Thoracic aorta (tissue), 2 donors: ENCODE measurements at places on chromosomes 7 and 10.

- no peak for DNase-seq
Observed at GRCh38 chr7:110470420-110470819, 620.5 kb upstream of the LRRN3 start.

DNA sequence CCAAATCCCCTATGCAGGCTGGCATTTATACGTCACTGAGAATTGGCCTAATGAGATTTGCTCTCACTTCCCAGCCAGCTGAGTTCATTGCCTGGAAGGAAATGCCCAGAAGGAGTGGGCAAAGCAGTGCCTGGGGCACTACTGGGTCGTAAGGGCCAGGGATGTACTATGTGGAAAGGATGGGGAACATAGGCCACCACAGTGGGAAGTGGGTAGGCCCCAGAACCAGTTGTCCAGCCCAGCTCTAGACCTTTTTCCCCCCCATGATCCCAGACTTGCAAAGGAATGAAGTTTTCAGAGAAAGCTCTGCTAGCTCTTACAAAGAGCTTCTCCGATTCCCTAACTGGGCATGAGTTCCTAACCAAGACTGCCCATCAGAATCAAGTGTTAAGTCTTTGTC, 13.9 kb downstream of the TRPV5 start:
- DNase-seq = no peak

- no peak for DNase-seq
Observed at GRCh38 chr10:10951675-10952074, 66.0 kb upstream of the CELF2 start.

DNA sequence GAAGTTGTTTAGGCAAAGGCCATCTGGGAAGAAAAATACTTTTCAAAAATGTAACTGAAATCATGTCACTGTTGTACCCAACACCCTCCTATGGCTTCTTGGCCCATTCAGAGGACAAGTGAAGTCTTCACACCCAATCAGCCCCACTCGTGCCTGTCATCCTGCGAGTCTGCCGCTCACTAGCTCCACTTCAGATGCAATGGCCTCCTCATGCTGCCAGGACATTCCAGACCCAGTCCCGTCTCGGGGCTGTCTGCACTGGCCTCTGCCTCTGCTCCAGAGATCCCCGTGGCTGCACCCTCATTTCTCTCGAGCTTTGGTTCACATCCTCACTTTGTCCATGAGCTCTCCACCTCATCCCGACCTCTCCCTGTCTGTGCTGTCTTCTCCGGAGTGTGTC, 227.1 kb downstream of the KCNMA1 start:
- no peak for DNase-seq

GRCh38 chr7:50587737-50588136, 22.5 kb upstream of the DDC start:
- no peak for DNase-seq

- no peak for DNase-seq
Observed at GRCh38 chr10:60728056-60728455, 50.2 kb upstream of the CDK1 start.

GRCh38 chr7:65827366-65827765, 45.5 kb upstream of the VKORC1L1 start:
- DNase-seq = no peak

GRCh38 chr10:127548022-127548421, 1.1 kb upstream of the NPS start:
- DNase-seq = no peak

GRCh38 chr7:133961724-133962123, 165.4 kb upstream of the LRGUK start:
- DNase-seq = no peak

DNA sequence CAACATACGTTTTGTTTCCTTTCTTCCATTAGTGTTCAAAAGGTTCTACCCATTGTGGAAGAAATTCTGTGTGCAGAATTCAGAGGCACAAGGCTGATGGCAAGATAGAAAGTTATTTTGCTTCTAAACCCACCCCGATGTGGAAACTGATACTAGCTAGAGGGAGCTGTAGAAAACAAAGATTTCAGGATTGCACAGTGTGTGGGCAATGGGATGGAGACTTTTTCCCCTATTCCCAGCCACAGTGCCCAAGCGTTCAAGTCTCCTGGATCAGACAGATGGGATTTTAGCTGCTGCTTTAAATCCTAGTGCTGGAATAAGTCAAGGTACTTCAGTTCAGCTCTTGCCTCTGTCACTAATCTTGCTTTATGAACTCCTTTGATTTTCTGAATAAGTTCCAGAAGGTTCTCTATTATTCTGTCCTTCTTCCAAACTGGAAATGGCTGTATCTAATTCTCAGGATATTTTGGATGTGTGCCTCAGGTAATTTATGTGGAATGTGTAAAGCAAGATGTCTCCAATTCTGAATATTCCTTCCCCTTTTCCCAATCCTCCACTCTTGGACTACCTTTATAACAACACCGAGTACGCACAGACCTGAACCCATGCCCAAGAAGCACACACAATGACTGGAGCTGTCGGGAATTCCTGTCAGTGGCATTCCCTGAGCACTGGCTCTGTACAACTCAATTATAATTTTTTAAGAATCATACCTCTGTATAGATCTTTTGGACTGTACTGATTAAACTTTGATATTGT, 473.0 kb downstream of the PLXDC2 start:
- DNase-seq = no peak

GRCh38 chr7:148799893-148800555, 84.1 kb downstream of the EZH2 start:
- DNase-seq = no peak

GRCh38 chr10:64219271-64220025, 698.2 kb downstream of the REEP3 start:
- no peak for DNase-seq

- DNase-seq = no peak
Observed at GRCh38 chr7:94923412-94923811, 16.0 kb downstream of the PPP1R9A start.

DNA sequence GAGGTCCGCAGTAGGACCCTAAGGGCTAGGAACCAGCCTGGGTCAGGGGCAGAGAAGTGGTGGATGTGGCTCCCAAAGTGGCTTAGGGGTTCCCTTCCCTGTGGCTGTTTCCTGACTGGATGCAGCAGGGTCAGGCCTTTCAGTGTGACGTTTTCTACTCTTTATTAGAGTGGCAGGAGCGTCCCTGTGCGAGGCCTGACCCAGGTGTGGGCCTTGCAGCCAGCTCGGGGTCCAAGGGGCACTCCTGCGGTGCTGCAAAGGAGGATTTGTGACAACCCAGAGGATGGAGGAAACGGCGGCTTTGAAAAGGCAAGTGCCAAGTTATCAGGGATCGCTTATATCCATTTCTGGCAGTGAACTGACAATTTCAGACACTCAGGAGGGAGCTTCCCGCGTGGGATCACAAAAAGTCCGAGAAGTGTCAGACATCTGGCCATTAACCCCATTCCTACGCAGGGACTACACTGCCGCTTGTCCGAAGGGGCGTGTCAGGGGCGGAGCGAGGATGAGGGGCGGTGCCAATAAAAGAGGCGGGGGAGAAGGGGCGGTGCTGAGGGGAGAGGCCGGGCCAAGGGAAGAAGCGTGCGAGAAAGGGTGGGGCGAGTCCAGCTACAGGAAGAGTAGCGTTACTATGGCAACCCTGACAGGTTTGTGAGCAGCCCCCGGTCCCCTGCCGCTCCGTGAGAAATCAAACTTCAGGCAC, 98.8 kb upstream of the ZNF722 start:
- DNase-seq = peak; percentile 71

GRCh38 chr7:925601-926000, 28.9 kb downstream of the ADAP1 start:
- no peak for DNase-seq

DNA sequence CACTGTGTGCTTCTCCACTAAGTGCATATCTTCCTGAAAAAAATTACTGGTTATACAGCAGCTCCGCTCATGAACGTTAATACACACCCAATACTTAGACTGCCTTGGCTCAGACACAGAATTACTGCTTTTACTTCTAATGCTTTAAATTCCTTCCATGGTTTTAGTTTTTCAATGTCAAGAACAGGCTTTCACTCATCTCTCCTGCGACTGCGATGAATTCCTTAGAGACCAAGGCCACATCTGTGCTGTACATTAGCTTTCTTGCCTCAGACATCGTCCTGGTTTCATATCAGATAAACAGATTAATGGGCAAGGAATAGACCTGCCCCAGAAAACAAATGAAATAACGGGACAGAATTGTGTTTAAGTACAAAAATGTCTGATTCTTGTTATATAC, 120.2 kb downstream of the CYP26A1 start:
- no peak for DNase-seq

- DNase-seq = no peak
Observed at GRCh38 chr10:21600804-21601433, 66.9 kb downstream of the MLLT10 start.

GRCh38 chr10:44961931-44962750, 2.5 kb downstream of the RASSF4 start:
- DNase-seq = no peak

- DNase-seq = no peak
Observed at GRCh38 chr10:78166261-78166660, 132.6 kb downstream of the RPS24 start.

- DNase-seq = no peak
Observed at GRCh38 chr7:44050915-44051560, 6.5 kb downstream of the DBNL start.

DNA sequence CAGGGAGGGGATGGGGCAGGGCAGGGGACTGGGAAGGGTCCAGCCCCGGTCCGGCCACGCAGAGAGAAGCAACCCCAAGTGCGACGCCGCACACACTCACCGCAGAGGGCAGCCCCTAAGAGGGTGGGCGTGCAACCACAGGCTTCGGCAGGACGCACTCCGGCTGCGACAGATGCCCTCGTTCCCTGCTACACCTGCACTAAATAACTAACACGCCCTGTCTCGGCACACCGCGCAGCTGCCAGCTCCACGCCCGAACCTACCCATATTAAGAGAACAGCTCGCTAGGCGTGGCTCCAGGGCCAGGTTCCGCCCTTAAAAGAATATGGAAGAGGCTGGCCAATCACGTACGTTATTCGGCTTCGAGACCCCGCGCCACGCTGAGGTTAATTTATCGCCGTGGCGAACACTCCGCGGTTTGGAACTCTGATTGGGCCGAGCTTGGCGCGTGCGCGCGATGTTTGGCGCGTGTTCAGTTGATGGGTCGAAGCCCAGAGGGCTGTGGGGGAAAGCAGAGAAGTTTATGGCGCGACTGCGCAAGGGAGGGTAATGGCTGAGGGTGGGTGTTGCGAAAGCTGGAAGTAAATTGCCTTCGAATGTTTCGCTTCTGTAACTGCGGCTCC, 91.1 kb downstream of the OR13A1 start:
- no peak for DNase-seq

GRCh38 chr10:9260690-9261089, 1206.2 kb downstream of the GATA3 start:
- no peak for DNase-seq

DNA sequence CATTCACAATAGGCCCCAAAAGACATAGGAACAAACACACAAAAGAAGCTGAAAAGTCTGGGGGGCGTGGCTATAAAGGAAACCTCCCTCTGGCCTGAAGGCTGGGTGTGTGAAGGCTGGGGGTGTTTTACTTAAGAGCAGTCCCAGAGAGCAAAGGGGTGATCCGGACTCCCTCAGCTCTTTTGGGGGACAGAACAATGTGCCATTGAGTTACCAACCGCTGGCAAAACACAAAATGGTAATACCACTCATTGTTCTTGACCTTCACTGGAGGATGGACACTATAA, 189.0 kb downstream of the COBL start:
- DNase-seq = no peak

GRCh38 chr10:106424981-106425380, 739.5 kb downstream of the SORCS1 start:
- DNase-seq = no peak

GRCh38 chr10:114648368-114648767, 9.7 kb downstream of the ABLIM1 start:
- no peak for DNase-seq

DNA sequence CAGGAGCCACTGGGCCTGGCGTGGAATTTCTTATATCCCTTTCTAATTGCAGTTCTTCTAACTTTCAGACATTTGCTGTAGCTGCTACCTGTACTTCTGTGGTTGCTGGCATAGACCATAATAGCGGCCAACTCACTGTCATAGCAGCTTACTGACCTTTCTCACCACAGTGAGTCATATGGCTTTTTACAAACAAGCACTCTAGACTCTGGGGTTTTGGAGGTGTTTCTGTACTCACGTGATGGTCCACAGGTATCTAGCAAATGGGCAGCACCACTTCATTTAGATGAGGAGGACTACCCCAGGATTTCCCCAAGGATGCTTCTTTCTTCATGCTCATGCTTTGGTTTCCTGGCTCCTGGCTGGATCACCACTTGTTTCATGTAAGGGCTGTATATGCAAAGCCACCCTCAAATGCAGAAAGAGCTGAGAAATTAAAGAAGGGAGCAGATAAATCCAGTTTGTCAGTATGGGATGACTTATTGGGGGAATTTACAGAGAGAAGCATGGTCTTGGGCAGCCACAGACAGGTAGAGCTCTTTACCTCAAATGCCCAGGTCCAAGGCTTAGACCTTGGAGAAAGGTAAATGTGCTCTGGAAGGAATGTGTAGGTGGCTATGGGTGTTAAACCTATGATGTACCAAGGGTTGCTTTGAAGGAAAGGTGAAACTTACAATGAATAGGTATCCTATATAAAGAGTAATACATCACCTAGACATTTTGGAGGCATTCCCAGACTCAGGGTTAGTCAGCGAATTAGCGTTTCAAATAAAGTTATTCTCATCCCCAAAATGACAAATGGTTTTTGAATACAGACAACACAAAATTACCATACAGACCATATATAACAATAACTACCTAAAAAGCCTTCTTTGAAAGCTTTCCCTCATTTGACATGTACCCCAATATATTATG, 15.9 kb upstream of the SLC25A16 start:
- DNase-seq = no peak

DNA sequence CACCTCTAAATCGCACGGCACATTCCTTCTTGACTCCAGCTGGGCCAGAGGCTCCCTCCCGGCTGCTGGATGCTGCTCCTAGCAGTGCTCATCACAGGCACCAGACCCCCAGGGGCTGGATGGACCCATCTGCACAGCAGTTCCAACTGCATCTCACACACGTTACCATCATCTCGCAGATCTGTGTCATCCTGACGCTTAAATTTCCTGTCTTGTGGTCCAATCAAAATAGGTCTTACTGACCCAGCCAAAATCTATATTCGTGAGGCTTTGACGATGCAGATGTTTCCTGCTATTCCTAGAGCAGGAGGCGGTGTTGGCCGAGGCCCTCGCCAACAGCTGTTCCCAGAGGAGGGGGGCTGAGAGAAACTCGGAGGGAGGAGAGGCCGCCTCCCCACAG, 108.0 kb downstream of the MKI67 start:
- DNase-seq = no peak

- DNase-seq = no peak
Observed at GRCh38 chr10:106958589-106959361, 205.7 kb downstream of the SORCS1 start.

DNA sequence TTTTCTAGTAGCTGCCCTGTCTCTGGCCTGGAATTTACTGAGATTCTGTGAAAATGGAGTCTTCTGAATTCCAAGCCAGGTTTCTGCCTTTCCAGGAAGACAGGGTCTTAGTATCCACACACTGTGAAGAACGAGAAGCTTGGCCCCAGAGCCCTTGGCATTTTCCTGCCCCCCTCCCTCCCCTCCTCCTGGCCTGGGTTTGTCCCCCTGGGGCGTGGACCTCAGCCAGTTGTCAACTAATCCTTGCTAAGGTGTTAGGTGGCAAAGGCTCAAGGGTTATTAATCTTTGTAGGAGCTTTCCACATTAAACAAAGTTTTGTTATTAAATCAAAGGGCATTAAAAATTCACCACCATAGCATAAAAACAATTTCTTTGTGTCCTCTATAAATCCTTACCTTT, 329.5 kb downstream of the RNLS start:
- no peak for DNase-seq

GRCh38 chr7:111829221-111829620, 266.9 kb upstream of the IMMP2L start:
- no peak for DNase-seq
